NCI-H187 treated with DMSO at 0.1 percent for 48 hours (cell line): ENCODE measurements at places on chromosomes 13 and 19.

- DNase-seq = no peak
Observed at GRCh38 chr19:28061111-28061510, 1151.8 kb downstream of the UQCRFS1 start.

- no peak for DNase-seq
Observed at GRCh38 chr13:94140511-94140910, 339.0 kb downstream of the DCT start.

- DNase-seq = no peak
Observed at GRCh38 chr13:79871594-79871993, 390.6 kb downstream of the NDFIP2 start.

GRCh38 chr19:44954278-44954648 is 917 bp upstream of the CLPTM1 start:
- DNase-seq = no peak

DNA sequence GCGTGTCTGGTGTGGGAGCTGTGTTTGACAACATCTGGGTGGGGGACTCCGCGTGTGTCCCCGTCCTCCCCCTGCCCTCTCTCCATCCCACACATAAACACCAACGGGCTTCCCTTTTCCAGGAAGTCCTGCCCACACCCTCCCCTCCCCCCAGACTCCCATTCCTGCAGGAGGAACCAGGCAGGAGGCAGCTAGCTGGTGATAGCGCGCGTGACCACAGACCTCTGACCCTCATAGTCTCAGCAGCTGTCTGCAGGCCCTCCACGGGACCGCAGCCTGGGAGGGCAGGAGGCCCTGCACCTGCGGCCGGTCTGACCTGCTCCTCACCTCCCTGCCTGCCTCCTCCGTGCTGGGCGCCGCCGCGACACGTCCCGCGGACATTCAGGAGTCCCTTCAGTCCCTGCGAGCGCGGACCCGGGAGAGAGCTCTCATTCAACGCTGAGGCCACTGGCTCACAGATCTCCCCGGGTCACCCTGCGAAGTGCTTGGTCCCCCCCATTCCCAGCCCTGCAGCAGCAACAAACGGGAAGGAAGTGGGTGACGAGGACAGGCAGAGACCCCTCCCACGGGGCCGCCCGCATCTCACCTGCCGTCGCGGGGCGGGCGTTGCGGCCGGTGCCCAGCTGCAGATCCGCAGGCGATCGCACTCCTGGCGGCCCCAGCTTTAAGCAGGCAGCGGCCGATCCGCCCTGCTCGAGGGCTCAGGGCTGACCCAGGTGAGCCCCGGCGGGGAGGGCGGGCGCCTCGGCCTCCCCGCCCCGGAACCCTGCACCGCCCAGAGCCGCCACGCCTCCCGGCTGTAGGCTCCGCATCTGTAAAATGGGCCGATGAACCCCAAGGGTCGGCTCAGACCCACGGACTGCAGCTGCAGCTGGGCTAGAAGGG is 1.1 kb upstream of the ACP5 start:
- no peak for DNase-seq

DNA sequence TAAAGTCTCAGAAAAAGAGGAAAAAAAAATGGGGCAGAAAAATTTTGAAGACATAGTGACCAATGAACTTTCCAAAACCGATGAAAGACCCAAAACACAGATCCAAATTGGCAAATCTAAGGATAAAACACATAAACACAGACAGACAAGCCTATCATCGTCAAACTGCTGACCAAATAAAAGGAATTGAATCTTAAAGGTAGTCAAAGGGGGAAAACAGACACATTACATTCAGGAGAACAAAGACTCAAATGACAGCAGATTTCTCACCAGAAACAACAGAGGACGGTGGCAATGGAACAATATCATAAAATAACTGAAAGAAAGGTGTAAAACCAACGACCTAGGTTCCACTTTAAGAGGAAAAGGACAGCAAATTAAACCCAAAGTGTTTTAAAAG is 10.2 kb downstream of the RBM26 start:
- DNase-seq = no peak

DNA sequence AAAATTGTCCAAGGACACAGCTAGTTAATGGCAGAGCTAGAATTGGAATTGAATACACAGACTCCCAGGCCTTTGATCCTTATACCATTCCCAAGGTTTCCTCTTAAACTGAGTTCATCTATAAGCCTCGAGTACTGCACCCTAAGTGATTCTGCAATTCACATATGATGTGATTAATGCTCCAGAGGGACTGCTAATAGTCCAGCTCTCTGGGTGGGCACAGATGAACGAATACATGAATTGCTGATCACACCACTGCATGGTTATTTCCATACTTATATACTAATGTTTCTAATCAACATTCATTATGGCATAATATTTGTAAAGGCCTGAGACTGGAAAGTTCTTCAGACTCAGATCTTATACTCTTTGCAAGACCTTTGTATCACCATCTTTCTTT is 101.8 kb downstream of the NUFIP1 start:
- no peak for DNase-seq

- DNase-seq = no peak
Observed at GRCh38 chr19:43895727-43896308, 39.3 kb downstream of the ZNF45 start.

GRCh38 chr13:33322543-33322809 is 36.9 kb upstream of the STARD13 start:
- DNase-seq = no peak

- no peak for DNase-seq
Observed at GRCh38 chr19:16541526-16542044, 652 bp downstream of the CHERP start.
